Sciatic nerve (tissue), 2 donors: ENCODE measurements at places on chromosomes 6 and 20. TPM values are rescaled to one million over a fixed set of nuclear protein-coding genes. Genes with fewer than 3 reads are reported as not detected.

- DNase-seq = no peak
Observed at GRCh38 chr6:21451546-21452013, 142.0 kb upstream of the SOX4 start.

DNA sequence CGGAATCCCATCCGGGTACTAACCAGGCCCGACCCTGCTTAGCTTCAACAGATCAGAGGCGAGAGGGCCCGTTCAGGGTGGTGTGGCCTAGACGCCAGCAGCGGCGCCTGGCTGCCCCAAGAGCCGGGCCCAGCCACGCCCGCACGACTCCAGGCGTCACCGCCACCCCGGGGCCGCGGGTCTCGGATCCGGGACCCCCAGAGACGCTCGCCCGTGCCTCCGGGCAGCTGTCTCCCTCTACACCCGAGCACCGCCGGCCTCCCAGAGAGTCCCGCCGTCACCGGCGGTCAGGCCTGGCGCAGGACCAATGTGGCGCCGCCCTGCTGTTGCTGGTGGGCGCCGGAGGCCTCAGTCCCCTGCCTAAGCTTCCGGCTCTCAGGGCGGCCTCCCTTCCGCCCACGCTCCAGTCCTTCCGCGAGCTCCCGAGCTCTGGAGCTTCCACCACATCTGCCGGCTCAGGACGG, 441.2 kb upstream of the DEFB115 start:
- no peak for DNase-seq

DNA sequence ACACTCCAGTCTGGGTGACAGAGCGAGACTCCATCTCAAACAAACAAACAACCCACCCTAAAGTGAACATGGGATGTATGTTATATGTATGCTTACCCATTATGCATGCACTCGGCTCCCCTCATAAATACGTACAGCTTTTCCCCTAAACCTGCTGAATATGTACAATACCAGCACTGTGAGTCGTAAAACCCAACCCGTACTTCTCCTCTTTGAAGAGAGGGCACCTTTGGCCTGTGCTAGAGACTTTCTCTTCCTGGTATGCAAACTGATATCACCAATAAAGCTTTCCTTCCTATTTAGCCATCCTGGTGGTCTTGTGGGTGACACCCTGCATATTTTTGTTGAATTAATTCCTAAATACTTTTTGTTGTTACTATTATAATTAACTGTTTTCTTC, 51.3 kb downstream of the VSTM2L start:
- DNase-seq = no peak

- DNase-seq = no peak
Observed at GRCh38 chr6:136753624-136754023, 38.7 kb downstream of the MAP3K5 start.

- no peak for DNase-seq
Observed at GRCh38 chr20:60869087-60869486, 383.0 kb upstream of the CDH4 start.

- no peak for DNase-seq
Observed at GRCh38 chr6:3482869-3483268, 26.0 kb upstream of the SLC22A23 start.

Gene PRRT1
- total RNA-seq = 6.1 TPM

GRCh38 chr6:169108753-169109152, 144.9 kb downstream of the THBS2 start:
- DNase-seq = no peak

Gene PSMB9
- 41.1 TPM for total RNA-seq

GRCh38 chr6:43511824-43512415, 1.8 kb upstream of the LRRC73 start:
- no peak for DNase-seq

GRCh38 chr20:63162206-63162795, 53.6 kb downstream of the YTHDF1 start:
- DNase-seq = no peak

DNA sequence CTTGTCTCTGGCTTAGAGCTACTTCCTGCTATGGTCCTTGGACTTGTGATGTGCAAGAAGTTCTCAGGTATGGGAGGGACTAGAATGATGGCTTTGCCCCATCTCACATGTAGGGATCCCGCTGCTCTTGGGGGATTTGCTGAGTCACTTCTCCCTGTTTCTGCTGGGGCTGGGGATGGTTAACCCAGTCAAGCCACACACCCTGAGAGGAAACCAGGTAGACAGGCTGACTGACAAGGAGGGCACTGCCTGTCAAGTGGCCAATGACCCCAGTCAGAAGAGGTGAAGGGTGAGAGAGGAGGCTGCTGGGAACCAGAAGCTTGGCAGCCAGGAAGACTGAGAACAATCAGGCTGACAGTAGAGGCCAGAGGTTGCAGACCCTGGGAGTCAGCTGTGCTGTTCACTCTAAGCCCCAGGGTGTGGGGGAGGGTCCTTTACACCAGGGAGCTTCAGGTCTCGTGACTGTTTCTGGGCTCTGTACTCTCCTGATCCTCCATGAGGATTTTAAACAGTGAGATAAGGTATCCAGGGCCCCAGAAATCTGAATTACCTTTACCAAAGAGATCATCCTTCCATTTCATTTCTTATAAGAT, 34.6 kb downstream of the HLA-F start:
- DNase-seq = no peak

DNA sequence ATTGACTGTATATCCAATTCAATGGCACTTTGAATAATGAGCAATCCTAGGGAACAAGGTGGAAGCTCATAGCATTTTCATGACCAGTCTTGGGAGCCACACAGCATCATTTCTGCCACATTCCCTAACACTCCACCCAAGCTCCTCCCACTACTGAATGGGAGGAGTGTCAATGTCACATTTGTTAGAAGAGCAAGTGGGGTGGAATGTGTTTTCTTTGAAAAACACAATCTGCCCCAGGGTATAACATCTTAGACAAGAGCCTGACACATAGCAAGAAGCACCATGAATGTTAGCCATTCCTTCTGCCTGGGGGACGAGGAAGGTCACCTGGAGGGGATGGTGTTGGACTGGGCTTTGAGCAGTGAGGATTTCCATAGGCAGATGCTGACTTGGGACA, 258.3 kb upstream of the PMEPA1 start:
- no peak for DNase-seq

GRCh38 chr6:23441808-23442461, 684.1 kb upstream of the NRSN1 start:
- DNase-seq = no peak

- DNase-seq = peak; percentile 23
Observed at GRCh38 chr20:23018941-23019340, 16.2 kb upstream of the SSTR4 start.

Gene DLL1
- 15.4 TPM for total RNA-seq

DNA sequence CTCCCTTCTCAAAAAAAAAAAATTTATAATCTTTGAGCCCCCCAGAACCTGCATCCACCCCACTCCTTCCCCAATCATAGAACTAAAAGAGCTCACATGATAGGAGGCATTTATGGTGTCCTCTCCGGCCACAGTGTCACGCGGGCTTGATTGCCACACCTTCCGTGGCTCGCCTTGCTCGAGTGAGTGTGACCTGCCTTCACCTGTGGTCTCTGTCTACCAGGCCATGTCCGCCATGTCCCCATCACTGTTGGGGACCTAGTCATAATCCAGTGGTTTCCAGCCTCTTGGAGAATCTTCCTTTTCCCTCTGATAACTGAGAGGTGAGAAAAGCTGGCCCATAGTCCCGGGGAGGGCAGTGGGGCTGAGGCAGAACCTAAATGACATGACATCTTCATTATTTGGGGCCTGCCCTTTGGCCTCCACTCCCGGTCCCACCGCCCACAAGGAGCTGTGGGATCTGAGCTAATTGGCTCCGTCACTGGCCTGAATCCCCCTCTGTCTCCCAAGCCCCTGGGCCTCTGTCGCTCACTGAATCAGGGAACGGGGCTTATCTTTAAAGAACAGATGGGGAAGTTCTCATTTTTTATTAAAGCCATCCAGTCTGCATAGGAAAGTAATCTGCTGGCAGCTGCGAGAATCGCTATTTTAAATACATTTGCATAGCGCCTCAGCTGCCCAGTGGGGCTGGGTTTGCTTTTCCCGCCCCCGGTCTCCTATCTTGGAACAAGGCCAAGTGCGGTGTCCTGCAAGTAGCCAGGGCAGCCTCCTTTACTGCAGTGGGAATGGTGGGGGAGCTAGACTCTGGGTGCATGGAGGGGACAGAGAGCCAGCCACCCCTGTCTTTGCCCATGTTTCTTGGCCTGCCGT, 197.6 kb upstream of the PMEPA1 start:
- no peak for DNase-seq

DNA sequence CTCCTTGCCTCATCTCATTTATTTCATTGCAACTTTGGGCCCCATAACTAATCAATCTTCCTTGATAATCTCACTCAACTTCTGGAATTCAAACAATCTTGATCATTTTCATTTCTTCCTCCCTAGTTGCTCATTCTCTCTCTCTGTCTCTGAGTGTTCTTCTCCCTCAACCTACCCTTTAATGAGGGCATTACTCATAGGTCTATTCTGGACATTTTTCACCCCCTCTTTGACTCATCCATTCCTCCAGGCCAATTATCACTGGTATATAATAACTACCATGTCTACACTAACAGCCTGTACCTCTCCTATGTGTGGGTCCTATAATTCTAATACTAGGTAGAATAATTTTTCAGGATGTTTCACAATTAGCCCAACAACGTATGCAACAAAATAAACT, 78.8 kb downstream of the COL21A1 start:
- no peak for DNase-seq

GRCh38 chr20:23112595-23112994, 26.5 kb upstream of the CD93 start:
- no peak for DNase-seq

GRCh38 chr6:14016432-14016831, 91.7 kb downstream of the RNF182 start:
- no peak for DNase-seq

Gene L3MBTL3
- total RNA-seq = 24.2 TPM

Gene BCAS1
- total RNA-seq = 117 TPM

Gene C6orf132
- 2.6 TPM for total RNA-seq

Gene GHRH
- total RNA-seq = not detected
